ENCODE measurements at places on chromosomes 12 and 14. TPM values are rescaled to one million over a fixed set of nuclear protein-coding genes. Genes with fewer than 3 reads are reported as not detected.

DNA sequence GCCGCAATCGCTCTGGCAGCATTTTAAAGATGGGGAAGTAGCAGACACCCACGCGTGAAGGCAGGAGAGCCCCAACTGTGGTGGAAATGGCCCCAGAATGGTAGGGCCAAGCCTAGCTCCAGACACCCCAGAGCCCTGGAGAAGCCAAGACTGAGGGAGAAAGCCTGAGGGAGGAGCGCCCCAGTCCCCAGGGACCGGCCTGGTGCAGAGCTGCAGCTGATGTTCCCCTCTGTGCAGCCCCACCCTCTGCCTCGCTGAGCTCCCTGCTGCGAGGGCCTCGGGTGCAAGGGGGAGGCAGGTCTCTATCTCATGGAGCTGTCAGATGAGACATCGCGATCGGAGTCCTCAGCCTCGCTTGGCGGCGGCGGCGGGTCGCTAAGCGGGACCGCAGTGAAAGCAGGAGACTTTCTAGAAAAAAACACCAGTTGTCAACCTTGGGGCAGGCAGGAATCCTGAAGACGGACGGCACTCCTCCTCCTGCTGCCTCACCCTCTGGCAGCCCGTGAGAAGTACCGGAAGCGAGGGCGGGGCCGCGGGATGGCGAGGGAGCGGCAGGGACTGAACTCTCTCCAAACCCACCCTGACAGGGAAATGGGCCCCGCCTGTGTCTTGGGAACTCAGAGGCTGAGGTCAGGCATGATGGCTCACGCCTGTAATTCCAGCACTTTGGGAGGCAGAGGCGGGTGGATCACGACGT, 6.0 kb downstream of the GAPDH start:
- DNase-seq: peak; percentile 94
- H3K27ac ChIP-seq: peak overlapping the region; percentile 90
- H3K27me3 ChIP-seq: no peaks in the 10 kb centered on the region
- H3K4me1 ChIP-seq: peaks cover 54% of the 10 kb centered on the region
- no peaks in the 10 kb centered on the region for H3K36me3 ChIP-seq

GRCh38 chr12:85653731-85654455, 182.3 kb downstream of the RASSF9 start:
- H3K4me1 ChIP-seq: no peaks in the 10 kb centered on the region
- no peak for DNase-seq
- no peaks in the 10 kb centered on the region for H3K27me3 ChIP-seq
- H3K36me3 ChIP-seq: no peaks in the 10 kb centered on the region
- H3K4me3 ChIP-seq: no peak overlapping the region

GRCh38 chr14:20377171-20377570, 33.7 kb downstream of the PARP2 start:
- H3K4me1 ChIP-seq: no peaks in the 10 kb centered on the region
- no peak overlapping the region for H3K4me3 ChIP-seq
- H3K27ac ChIP-seq: no peak overlapping the region
- no peaks in the 10 kb centered on the region for H3K27me3 ChIP-seq
- no peak for DNase-seq
- peaks cover 66% of the 10 kb centered on the region for H3K36me3 ChIP-seq

DNA sequence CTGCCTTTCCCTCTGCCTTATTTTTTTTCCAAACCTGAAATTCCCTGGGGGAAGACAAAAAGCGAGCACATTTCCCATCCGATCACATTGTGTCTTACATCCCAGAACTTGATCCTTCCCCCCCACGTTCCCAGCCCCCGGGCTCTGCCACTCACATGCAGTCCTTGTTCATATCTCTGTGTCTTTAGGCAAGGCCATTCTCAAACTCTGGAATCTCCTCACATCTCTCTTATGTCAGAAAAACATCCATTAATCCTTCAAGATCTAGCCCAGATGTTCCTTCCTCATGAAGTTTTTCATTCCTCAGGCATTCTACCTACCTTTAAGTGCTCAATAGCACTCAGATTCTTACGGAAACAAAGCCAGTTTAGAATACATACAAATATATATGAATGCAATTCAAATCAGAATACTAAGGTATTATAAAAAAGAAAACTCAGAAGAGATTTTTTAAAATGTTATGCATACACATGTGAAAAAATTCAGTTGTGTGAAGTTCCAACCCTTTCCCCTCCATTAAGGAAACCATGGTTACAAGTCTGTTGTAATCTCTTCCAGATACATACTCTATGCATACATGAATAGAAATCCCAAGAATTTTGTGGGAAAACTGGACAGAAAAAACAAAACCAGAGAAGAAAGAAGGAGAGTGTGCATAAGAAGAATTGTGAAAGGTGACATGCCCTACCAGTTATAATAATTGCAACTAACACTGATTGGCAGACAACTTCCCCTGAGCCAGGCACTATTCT, 120.3 kb downstream of the SLC38A1 start:
- H3K4me1 ChIP-seq: no peaks in the 10 kb centered on the region
- no peak overlapping the region for H3K27ac ChIP-seq
- no peaks in the 10 kb centered on the region for H3K27me3 ChIP-seq
- no peaks in the 10 kb centered on the region for H3K36me3 ChIP-seq
- no peak for DNase-seq

DNA sequence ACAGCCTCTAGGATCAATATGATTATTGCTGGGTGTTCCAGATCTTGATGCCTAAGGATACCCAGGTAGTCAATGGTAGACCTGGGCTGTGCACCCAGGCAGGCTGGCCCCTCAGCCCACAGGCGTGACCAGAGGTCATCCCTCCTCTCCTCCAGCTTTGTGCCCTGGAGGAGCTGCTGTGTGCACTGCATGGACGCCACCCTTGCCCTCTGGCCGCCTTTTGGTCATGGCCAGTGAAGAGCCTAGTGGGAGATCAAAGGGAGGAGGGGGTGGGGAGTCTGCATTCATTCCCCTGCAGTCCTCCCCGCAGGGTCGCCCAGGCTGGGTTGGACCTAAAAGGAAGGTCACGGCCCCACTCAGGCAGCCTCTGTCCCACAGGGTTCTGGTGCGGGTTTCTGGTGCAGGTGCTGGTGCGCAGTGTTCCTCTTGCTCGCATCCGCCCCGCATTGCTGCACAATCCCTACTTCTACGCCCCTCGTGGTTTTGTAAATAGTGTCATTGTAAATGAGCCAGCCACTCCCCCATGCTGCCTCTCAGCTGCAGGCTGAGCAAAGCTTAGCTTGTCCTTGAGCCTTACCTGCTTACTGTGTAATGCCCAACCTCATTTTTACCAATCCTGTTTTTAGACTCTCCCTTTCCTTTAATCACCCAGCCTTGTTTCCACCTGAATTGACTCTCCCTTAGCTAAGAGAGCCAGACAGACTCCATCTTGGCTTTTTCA, 55.3 kb downstream of the PSMA6 start:
- peaks cover 35% of the 10 kb centered on the region for H3K4me1 ChIP-seq
- no peaks in the 10 kb centered on the region for H3K27me3 ChIP-seq
- no peak for DNase-seq
- H3K36me3 ChIP-seq: no peaks in the 10 kb centered on the region
- no peak overlapping the region for H3K4me3 ChIP-seq

GRCh38 chr14:69615121-69615495, 3.7 kb downstream of the SUSD6 start:
- no peak for DNase-seq
- H3K36me3 ChIP-seq: no peaks in the 10 kb centered on the region
- H3K4me1 ChIP-seq: peaks cover 71% of the 10 kb centered on the region
- peak overlapping the region; percentile 41 for H3K4me3 ChIP-seq
- no peaks in the 10 kb centered on the region for H3K27me3 ChIP-seq
- H3K27ac ChIP-seq: peak overlapping the region; percentile 66

DNA sequence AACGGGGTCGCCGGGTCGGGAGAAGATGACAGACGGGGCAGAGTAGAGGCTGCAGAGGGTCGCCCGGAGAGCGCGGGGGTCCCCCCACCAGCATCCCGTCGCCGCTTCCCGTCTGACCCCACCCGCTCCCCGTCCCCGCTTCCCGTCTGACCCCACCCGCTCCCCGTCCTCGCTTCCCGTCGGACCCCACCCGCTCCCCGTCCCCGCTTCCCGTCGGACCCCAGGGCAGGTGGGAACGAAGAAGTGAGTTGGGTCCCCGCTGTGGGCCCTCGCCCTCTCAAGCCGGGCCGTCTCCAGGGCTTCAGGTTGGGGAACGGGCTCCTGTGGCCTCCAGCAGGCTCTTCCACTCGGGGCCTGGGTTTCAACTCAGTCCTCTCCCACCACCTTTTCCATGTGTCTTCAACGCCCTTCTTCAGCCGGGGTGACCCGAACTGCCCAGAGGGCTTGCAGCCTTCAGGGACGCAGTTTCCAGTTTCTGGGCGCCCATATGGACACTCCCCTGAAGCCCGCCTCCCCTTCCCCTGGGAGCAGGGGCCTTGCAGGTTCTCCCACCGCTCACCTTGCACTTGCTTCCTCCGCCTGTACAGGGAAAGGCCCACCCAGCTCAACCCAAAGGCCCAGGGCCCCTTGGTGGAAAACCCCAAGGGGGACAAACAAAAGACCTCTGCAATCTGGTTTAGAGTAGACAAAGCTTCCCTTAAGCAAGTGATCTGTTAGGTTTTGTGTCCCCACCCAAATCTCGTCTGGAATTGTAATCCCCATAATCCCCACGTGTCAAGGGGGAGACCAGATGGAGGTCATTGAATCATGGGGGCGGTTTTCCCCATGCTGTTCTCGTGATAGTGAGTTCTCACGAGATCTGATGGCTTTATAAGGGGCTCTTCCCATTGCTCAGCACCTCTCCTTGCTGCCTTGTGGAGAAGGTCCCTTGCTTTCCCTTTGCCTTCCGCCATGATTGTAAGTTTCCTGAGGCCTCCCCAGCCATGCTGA, 66.5 kb downstream of the TNFAIP2 start:
- H3K4me1 ChIP-seq: peaks cover 8% of the 10 kb centered on the region
- no peak overlapping the region for H3K27ac ChIP-seq
- no peak for DNase-seq
- H3K36me3 ChIP-seq: no peaks in the 10 kb centered on the region
- H3K27me3 ChIP-seq: peaks cover 17% of the 10 kb centered on the region

DNA sequence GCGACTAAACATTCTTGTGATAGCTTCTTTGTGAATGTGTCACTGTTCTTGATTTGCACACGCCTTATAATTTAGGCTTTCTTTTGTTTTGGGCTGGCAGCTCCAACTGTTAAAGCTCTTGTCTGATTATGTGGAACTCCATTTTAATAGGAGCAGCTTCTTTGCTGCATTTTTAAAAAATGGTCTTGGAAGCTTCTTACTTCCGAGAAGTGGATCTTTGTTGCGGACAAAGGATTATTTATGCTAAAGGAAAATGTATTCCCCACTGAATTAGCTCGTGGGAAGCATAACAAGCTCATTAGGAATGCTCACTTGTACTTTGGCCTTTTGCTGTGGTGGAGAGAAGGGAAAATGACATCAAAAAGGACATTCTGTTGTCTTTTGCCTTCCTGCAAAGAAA, 20.0 kb downstream of the GAS2L3 start:
- H3K4me3 ChIP-seq: no peak overlapping the region
- no peaks in the 10 kb centered on the region for H3K36me3 ChIP-seq
- H3K27ac ChIP-seq: no peak overlapping the region
- H3K27me3 ChIP-seq: no peaks in the 10 kb centered on the region
- no peak for DNase-seq

DNA sequence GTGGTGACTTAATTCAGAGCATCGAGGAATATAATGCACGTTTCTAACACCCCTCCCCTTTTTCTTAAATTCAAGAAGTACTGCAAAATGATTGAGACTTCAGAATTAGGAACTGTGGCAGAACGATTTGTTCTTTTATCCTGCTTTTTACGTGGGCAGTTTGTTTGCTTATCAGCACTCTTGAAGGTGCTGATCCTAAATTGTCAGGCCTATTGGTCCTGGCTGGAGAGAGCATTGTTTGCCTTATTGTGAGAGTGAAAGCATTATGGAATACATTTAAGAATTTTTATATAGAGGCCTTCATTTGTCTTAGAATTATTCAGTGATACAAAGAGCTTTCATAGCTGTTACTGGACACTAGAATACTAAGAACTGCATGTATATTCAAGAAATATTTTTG, 59.1 kb downstream of the TMTC2 start:
- no peak overlapping the region for H3K27ac ChIP-seq
- DNase-seq: no peak
- H3K36me3 ChIP-seq: no peaks in the 10 kb centered on the region
- peaks cover 4% of the 10 kb centered on the region for H3K4me1 ChIP-seq

GRCh38 chr14:61369454-61369810, 48.1 kb downstream of the PRKCH start:
- H3K27me3 ChIP-seq: no peaks in the 10 kb centered on the region
- H3K4me1 ChIP-seq: peaks cover 63% of the 10 kb centered on the region
- no peaks in the 10 kb centered on the region for H3K36me3 ChIP-seq
- no peak overlapping the region for H3K4me3 ChIP-seq
- H3K27ac ChIP-seq: no peak overlapping the region

DNA sequence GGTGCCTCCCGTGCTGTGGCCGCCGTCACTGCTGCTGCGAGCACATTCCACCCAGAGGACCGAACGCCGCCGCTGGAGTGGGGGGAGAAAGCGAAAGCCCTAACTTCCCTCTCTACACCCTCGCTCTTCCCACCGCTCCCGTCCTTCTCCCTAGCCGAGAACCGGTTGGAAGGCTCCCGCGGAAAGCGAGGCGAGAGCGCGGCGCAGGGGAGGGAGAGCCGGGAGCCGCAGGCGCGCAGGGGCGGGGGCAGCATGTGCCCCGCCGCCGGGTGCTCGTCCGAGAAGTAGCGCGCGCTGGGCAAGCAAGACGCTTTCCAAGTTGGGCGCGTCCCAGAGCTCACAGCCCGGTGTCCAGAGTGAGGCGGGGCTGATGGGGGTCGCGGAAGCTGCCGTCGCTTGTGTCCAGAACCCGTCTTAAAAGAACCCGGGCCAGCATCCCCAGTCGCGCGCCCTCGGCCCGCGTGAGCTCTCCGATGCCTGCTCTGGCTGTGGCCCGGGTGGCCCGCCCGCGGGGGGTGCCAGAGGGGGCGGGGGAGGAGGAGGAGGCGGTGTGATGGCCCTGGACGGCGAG, at the start of gene TRHDE:
TSS of gene TRHDE (plus strand) at position 280 of the 571 bp plus-strand sequence. CDS start at position 554, 274 bp downstream.
- H3K4me1 ChIP-seq: peaks cover 18% of the 10 kb centered on the region
- no peaks in the 10 kb centered on the region for H3K36me3 ChIP-seq
- peaks cover 48% of the 10 kb centered on the region for H3K27me3 ChIP-seq
- peak within 1 kb of the TSS; percentile 29 for H3K27ac ChIP-seq

- H3K27me3 ChIP-seq: no peaks in the 10 kb centered on the region
- no peak for DNase-seq
- no peak overlapping the region for H3K27ac ChIP-seq
- peaks cover 7% of the 10 kb centered on the region for H3K4me1 ChIP-seq
- peak overlapping the region; percentile 32 for H3K4me3 ChIP-seq
Measured at GRCh38 chr14:93879362-93879983, 47.7 kb upstream of the FAM181A start.

GRCh38 chr14:101246894-101247841, 314.1 kb upstream of the DIO3 start:
- no peak overlapping the region for H3K4me3 ChIP-seq
- no peaks in the 10 kb centered on the region for H3K27me3 ChIP-seq
- peak; percentile 54 for DNase-seq
- no peaks in the 10 kb centered on the region for H3K36me3 ChIP-seq

The NELL2 gene
- 1.8 TPM for total RNA-seq

The TMEM30B gene
- total RNA-seq: 0.12 TPM

The PPM1H gene
- total RNA-seq: 4.8 TPM

The INHBC gene
- total RNA-seq: not detected

The EIF2S3B gene
- not detected for total RNA-seq

The CFAP54 gene
- 0.31 TPM for total RNA-seq

The SIX1 gene
- total RNA-seq: not detected

The AICDA gene
- total RNA-seq: not detected

The TMEM63C gene
- 0.48 TPM for total RNA-seq

The ABCB9 gene
- 5.6 TPM for total RNA-seq

All from heart left ventricle (tissue), 16 donors.